ENCODE measurements at places on chromosomes 13 and 19.

- DNase-seq, result peak; percentile 61
Measured at GRCh38 chr13:91398413-91399188, at the start of gene GPC5. TSS of gene GPC5 (plus strand) at chr13:91398621.

GRCh38 chr19:50869479-50869878 is 3.8 kb upstream of the KLK2 start:
- no peak for DNase-seq

GRCh38 chr19:29415507-29415906 is 110.3 kb upstream of the VSTM2B start:
- no peak for DNase-seq

- no peak for DNase-seq
Measured at GRCh38 chr13:28199089-28199488, 60.7 kb downstream of the PAN3 start.

DNA sequence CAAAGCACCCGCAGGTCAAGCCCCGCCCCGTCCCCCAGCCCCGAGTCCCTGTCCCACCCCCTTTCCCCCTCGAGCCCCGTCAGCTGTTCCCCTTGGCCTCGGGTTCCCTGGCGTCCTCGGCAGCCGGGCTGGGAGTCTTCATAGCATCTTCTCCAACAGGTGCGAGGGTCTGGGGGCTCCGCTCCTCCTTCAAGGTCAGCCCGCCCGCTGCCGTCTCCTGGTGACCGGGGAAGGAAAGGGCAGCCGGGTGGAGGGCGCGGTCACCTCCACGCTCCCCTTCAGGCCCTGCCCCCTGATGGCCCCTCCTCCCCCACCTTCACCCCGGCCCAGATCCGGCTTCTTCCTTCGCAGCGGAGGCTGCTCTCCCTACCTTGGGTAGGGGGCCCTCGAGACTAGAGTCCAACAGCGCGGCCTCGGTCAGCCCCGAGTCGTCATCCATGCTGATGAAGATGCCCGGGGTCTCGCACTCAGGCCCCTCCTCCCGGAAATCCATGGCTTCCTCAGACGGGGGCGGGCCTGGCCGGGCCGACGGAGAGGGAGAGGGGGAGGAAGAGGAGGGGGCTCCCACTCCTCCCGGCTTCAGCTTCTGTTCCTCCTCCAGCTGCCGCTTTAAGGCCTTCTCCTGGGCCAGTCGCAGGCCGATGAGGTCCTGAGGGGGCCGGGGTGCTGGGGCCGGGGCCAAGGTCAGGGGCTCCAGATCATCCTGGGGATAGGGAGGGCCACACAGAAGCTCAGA is 541 bp upstream of the RSPH6A start:
- DNase-seq, result peak; percentile 75

- DNase-seq, result no peak
Measured at GRCh38 chr13:78592584-78592983, 10.8 kb downstream of the POU4F1 start.

DNA sequence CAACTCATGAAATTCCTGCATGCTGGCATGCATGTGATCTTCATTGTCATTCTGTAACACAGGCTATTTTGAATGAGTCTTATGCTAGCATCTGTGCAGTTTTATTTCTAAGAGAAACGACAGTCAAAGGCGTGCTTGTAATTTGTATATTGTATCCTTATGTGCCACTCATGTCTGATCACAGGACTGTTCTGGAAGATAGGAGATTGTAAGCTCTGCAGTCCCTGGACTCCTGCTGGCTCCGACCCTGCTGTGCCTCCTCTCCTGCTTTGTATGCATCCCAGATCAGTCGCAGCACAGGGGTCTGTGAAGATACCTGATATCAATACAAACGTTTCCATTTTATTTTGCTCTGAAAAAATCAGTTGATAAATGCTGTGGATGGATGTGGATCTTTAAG is 653.1 kb downstream of the LIG4 start:
- DNase-seq, result no peak

DNA sequence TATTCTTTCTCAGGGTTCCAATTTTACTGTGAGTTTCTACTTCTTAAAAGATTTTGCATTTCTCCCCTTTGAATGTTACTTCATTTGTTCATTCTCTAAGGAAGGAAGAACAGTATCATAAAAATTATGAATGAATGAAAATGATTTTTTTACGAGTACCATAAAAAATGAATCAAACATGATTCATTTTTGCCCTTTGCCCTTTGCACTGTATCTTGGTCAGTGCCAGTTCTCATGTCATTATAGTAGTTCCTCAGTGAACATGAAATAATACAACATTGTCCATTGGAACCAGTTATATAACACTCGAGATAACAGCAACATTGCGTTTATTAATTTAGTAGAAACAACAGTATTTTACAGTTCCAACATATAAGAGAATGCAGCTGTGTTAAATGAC is 28.8 kb downstream of the FLT1 start:
- DNase-seq, result no peak

DNA sequence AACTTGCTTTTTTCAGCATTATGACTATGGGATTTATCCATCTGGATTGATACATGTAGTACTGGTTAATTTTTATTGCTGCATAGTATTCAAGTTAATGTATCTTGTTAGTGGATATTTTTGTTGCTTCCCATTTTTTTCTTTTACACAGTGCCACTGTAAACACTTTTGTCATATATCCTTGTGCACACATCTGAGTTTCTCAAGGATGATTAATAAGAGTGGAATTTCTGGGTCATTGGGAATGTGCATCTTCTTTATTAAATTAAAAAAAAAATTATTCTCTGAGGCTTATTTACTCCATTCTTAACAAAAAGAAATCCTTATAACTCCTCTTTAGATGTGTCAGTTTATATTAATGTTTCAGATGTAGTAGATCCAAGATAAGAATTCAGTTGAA is 27.3 kb downstream of the B3GLCT start:
- DNase-seq, result no peak

DNA sequence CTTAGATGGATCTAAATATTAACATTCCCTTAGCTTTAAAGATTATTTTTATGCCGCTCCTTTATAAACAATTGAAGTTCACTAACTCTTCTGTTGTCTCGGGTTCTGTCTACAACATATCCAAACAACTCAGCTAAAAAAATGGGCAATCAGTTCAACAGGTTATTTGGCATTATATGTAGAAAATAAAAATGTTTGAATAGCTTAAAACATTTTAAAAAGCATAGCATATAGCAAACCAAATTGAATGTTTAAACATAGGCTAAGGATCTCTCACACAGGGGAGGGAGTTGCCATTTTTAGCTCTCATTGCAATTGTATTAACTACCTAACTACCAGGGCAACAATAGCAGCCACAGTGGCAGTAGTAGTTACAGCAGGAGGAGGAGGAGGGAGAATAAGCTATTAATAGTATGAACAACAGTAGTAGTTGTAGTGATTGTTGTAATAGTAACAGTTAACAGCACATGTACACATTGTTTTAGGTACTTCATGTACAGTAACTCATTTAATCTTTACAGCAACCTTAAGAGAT is 404.2 kb downstream of the KCNRG start:
- DNase-seq, result no peak

DNA sequence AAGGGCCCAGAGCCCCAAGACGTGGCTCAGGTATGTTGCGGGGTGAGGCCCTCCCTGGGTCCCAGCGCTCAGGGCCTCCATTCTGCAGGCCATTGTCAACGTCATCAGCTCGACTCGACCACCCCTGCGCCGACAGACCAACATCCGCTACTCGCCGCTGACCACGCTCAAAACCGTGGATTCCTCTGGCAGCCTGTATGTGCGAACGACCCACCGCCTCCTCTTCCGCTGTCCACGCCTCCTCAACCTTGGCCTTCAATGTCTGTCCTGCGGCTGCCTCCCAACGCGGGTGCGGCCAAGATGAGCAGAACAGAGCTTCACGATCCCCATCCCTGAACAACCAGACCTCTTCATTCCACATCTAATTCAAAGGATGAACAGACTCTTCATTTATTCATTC is 8.2 kb downstream of the RDH8 start:
- DNase-seq, result no peak

DNA sequence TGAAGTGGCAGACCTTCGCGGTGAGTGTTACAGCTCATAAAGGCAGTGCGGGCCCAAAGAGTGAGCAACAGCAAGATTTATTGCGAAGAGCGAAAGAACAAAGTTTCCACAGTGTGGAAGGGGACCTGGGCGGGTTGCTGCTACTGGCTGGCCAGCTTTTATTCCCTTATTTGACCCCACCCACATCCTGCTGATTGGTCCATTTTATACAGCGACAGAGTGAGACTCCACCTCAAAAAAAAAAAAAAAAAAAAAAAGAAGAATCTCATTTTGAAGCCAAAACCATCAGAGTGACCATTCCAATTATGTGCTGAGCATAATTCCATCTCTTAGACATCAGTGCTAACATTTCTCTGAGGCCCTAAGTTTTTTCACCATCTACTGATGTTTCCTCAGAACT is 1.9 kb upstream of the ZNF552 start:
- DNase-seq, result no peak

- no peak for DNase-seq
Measured at GRCh38 chr13:94332359-94333096, 147.0 kb downstream of the DCT start.

- no peak for DNase-seq
Measured at GRCh38 chr13:74258961-74259360, 124.8 kb upstream of the KLF12 start.

- DNase-seq, result no peak
Measured at GRCh38 chr19:35133826-35134225, 1.0 kb downstream of the LGI4 start.

- DNase-seq, result no peak
Measured at GRCh38 chr13:35475212-35475959, 1.1 kb downstream of the MAB21L1 start.

GRCh38 chr19:19514215-19514657 is 1.1 kb downstream of the TSSK6 start:
- peak; percentile 65 for DNase-seq

- peak; percentile 1 for DNase-seq
Measured at GRCh38 chr13:52449331-52450011, 963 bp downstream of the VPS36 start.
